Kidney epithelial cell (primary cell): ENCODE measurements at places on chromosomes 7 and 10. TPM values are rescaled to one million over a fixed set of nuclear protein-coding genes. Genes with fewer than 3 reads are reported as not detected.

- no peak for DNase-seq
Observed at GRCh38 chr10:46556515-46557318, at the start of gene GPRIN2. Gene GPRIN2 (minus strand): TSS chr10:46556658. CDS start chr10:46550736, 5,922 bp downstream.

Gene COL1A2
- total RNA-seq, result 10.8 and 11.2 TPM in 2 replicates

DNA sequence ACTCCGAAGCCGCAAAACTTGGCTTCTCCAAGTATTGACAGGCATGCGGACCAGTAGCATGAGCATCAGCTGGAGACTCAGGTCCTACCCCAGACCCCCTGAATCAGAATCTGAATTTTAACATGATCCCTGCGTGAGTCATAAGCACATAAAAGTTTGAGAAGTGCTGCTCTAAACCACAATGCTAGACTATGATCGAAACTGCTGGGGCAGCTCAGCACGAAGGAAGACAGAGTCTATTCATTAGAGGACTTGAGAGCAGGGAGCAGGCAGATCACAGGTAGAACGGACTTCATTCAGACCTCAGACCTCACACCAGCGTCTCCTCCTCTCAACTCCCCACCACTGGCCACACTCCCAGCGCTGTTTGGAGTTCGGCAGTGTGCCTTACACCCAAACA is 16.9 kb downstream of the CAMK2G start:
- DNase-seq, result no peak

Gene ETV1
- 3.8 and 6.1 TPM in 2 replicates for total RNA-seq

DNA sequence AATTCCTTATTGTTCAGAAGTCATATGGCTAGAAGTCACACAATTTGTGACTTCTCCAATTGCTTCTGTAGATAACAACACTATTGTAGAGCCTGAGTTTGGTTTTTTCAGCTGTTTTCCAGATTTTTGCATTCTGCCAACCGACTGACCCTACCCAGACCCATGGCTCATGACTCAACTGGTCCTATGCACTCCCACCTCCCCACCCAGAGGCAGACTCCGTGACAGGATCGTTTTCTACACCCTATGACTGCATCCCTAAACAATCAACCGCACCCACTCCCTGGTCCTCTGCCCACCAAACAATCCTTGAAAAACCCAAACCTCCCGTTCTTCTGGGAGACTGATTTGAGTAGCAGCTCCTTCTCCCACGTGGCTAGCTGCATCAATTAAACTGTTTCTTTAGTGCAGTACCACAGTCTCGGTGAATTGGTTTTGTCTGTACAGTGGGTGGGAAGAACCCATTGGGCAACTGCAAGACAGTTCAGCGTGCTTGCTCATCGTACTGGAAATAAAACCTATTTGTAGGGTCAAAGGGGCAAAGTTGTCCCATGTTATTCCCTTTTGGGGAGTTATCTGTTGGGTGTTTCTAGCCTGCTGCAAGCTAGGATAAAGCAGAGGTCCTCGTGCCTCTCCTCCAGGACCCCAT is 150.3 kb upstream of the FAM20C start:
- no peak for DNase-seq

Gene ANKRD61
- total RNA-seq, result not detected in 2 replicates

Gene GIMAP1
- total RNA-seq, result not detected in 2 replicates

Gene MET
- 158 and 161 TPM in 2 replicates for total RNA-seq
